ENCODE measurements at places on chromosomes 2 and 18.

DNA sequence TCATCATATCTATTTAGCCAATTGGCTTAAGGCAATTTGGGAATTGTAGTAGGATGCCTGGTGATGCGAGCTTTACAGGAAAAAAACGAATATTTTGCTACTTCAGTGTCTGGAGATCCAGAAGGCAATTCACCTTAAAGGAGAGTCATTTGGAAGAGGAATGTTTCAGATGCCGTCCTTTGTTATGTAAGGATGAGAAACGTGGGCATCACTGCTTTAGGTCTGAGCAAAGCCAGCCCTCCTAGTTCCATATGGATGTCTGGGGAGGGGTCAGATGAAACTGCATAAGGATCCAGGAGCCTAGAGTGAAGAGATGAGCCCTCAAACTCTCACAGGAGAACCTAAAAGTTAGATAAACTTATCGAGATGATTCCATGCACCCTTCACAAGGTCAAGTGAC, 30.9 kb upstream of the DOCK10 start:
- no peak for DNase-seq

- DNase-seq: no peak
Observed at GRCh38 chr2:26816893-26817292, 31.0 kb downstream of the CENPA start.

DNA sequence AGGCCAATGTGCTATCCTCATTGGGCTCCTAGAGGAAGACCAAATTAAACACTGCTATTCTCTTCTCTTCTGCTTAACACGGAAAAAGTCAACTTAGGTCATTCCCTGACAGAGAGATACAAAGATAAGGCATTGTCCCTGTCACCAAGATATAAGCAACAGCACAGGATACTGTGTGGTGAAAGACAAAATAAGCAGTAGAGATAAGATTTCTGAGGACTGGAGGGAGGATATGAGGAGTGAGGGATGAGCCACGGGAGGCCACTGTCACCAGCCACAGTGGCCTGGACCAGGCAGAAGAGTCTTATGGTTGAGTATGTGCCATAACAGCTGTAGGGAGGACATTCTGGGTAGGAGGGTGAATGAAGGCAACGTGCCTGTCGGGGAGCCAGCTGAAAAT, 54.4 kb upstream of the SLC14A2 start:
- no peak for DNase-seq

DNA sequence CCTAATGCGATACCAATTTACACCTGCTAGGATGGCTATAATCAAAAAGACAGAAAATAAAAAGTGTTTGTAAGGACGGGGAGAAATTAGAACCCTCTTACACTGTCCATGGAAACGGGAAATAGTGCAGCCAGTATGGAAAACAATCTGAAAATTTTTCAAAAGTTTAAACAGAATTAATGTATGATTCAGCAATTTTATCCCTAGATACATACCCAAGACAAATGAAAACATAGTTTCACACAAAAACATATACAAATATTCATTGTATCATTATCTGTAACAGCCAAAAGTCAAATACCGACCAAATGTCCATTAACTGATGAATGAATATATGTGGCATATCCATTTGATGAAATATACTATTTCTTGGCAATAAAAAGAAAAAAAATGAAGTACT, 313.5 kb upstream of the GYPC start:
- DNase-seq: no peak

DNA sequence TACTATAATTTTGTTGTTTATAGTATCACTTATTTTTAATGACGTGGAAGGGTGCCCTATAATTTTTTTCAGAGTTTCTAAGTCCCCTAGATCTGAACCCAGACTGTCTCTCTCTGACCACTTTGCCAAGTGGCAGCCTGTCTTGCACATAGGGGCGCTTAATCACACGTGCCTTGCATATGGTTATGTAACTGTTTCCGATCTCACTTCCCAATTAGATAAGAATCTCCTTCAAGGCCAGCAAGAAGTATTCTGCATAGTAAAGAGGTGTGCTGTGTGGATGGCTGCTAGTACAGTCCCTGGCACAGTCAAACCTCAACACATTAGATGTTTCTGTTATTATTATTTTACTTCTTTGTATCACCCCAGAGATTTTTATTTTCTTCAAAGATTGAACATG, 197.8 kb upstream of the SIX2 start:
- no peak for DNase-seq

- no peak for DNase-seq
Observed at GRCh38 chr2:143210446-143210819, 81.2 kb downstream of the ARHGAP15 start.

GRCh38 chr2:96113367-96113677, 3.0 kb downstream of the ADRA2B start:
- no peak for DNase-seq

GRCh38 chr18:69998523-69998987, 50.9 kb upstream of the CD226 start:
- no peak for DNase-seq

DNA sequence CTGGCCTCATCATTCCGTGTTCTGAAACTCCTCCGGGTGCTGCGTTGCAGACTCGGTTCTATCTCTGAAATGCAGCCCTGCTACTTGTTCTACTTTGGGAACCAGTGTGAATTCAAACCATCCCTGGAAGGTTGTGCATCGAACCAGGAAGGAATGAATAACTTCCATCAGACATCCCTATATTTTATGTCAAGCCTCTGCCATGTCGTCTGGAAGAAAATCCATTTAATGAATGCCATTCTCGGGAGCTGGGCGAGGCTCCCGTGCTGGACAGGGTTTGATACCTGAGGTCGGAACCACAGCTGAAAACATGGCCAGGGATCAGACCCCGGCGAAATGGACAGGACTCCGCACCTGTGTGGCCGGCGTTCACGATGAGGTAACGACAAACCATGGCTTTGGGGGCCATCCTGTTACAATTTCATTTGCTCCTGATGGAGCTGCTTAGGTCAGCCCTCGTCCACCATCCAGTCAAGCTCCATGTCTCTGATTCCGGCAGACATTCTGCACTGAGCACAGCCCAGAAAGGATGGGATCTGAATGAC, 821.6 kb downstream of the GALR1 start:
- DNase-seq: no peak

DNA sequence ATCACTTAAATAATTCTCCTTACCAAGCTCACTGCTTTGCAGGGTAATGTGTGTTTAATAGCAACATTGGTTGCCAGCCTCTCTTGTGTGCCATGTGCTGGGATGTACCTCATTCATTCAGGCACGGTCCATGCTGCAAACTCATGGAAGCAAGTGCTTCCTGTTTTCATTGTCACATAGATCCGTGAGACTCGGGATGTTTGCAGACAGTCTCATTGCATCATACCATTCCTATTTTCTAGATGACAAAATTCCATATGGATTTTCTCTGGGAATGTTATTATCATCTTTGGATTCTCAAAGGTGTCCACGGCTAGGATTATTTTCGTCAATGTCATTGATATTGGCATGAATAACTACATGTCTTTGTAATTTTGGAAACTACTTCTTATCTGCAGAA, 60.0 kb upstream of the HDAC4 start:
- DNase-seq: no peak

DNA sequence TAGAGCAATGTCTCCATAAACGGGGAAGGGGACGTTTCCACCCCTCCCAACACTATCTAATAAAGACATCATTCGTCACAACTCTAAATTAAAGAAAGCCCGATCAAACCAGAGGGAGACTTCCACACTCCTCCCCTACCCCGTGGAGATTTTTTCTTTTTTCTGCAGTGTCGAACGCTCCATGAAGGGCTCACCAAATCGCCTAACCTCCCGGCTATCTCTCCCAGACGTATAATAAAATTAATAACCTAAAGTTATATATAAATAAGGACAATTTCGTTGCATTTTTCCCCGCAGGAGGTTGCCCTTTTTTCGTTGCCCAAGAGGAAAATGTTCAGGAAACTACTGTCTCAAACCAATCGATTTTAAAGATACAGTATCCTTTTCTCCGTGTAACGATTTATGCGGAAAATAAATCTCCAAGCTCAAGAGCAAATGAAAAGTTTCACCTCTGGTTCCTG, 2.4 kb downstream of the EVX2 start:
- no peak for DNase-seq

- DNase-seq: no peak
Observed at GRCh38 chr18:2971741-2972552, 41.0 kb downstream of the LPIN2 start.

DNA sequence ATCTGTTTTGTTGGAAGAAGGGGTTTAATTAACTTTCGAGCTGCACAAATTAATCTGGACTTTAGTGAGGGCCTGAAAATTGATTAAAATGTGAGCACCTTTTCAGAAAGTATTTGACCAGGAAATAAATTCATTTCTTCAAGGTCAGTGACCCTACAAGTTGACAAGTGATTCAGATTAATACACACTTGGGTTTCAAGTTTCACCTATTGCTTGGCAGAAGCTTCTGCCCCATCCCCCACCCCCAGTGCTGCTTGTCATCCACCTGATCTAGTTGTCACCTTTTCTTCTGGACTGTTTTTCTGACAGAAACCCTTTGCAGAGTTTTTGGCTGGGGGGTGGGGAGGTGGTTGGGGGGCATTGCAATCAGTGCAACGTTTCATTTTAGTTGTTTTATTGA, 46.2 kb downstream of the RPRM start:
- no peak for DNase-seq

GRCh38 chr18:1173593-1173992, 268.9 kb downstream of the ADCYAP1 start:
- no peak for DNase-seq

- no peak for DNase-seq
Observed at GRCh38 chr2:3806730-3807129, 103.4 kb downstream of the DCDC2C start.

- no peak for DNase-seq
Observed at GRCh38 chr18:69490072-69490471, 89.4 kb downstream of the DOK6 start.

- no peak for DNase-seq
Observed at GRCh38 chr2:42369532-42370229, 8.7 kb upstream of the COX7A2L start.

- no peak for DNase-seq
Observed at GRCh38 chr2:145066856-145067548, 547.1 kb upstream of the ZEB2 start.

- DNase-seq: no peak
Observed at GRCh38 chr2:227615181-227615580, 541 bp upstream of the SCYGR3 start.

- no peak for DNase-seq
Observed at GRCh38 chr2:28539118-28539541, 43.3 kb downstream of the PLB1 start.

DNA sequence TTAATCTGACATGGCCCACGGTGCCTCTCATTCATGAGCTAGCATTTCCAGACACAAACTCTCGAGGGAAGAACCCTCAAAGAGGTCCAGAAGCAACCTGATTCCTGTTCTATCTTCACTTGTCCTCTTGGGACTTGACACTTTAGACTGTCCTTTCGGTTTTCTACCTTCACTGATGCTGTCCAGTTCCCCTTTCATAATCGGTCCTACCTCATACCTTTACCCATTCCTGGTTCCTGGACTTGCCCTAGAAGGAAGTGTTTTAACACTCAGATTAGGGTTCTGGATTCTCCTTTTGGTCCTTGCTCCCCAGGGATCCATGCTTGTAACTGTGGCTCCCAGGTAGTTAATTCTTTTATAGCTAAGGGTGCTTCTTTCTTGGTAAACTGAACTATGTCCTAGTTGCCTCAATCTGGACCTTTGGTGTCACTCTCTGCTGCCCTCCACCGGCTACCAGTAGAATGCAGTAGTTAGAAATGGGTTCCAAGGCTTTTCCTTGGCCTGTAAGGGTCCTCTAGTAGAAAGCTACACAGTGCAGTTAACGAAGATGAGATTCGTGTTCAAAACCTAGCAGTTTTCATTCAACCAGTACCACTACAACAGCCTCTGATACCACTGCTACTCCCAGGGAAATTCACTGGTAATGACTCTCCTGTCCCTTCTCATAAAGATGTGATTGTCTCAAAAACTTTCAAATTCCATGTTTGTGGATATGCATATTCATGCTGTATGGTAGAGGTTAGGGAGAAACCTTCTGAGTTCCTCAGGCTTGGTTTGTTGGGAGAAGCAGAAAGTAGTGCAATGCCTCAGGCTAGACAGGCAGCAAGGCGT, 178.1 kb upstream of the CYP26B1 start:
- no peak for DNase-seq

- no peak for DNase-seq
Observed at GRCh38 chr2:69957965-69958364, 3.5 kb downstream of the ASPRV1 start.

- DNase-seq: no peak
Observed at GRCh38 chr2:96174251-96175144, 29.3 kb upstream of the DUSP2 start.

GRCh38 chr2:6412533-6413091, 453.1 kb downstream of the CMPK2 start:
- DNase-seq: no peak

DNA sequence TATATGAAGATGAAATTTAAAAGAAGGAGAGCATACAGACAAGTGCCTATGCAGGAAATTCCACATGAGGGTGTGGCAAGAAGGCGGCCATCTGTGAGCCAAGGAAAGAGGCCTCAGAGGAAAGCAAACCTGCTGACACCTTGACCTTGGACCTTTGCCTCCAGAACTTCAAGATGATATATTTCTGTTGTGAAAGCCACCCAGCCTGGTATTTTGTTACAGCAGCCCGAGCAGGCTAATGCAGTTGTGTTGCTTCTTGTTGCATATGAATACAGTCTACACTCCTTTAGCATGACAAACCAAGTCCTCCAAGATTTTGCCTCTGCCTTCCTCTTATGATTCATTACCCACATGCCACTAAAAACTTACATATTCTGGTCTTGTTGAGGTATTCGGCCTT, 374.8 kb upstream of the TRIB2 start:
- no peak for DNase-seq

- DNase-seq: peak; percentile 37
Observed at GRCh38 chr2:26577442-26578112, 63.6 kb downstream of the CIB4 start.

DNA sequence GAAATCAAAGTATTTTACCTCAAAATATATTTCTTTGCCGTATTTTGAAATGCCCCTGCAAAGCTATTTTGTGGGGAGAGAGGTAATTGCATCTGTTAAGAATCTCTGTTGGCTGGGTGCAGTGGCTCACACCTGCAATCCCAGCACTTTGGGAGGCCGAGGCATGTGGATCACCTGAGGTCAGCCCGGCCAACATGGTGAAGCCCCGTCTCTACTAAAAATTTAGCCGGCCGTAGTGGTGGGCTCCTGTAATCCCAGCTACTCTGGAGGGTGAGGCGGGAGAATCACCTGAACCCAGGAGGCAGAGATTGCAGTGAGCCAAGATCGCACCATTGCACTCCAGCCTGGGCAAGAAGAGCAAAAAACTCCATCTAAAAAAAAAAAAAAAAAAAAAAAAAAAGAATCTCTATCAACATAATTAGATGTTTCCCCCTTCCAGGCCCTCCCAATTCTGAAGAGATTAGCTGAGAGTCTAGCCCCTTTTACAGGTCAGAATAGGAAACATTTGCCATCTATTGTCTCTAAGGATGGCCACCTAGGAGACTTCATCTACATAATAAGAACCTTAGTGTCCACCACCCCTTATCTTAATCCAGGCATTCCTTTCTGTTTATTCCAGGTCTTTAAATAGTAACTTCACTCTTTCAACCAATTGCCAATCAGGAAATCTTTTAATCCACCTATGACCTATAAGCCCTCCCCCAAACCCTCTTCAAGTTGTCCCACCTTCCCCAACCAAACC, 3.5 kb upstream of the TRAPPC8 start:
- DNase-seq: no peak

All from T1000 (cell line).